ENCODE measurements at places on chromosomes 4 and X.

- no peak for DNase-seq
Measured at GRCh38 chr4:134343081-134343480, 141.5 kb upstream of the PABPC4L start.

GRCh38 chr4:54234497-54235205 is 5.6 kb downstream of the PDGFRA start:
- no peak for DNase-seq

GRCh38 chr4:124943145-124943889 is 230.8 kb upstream of the ANKRD50 start:
- DNase-seq: no peak

- peak; percentile 28 for DNase-seq
Measured at GRCh38 chr4:174256277-174256713, 27.2 kb downstream of the FBXO8 start.

DNA sequence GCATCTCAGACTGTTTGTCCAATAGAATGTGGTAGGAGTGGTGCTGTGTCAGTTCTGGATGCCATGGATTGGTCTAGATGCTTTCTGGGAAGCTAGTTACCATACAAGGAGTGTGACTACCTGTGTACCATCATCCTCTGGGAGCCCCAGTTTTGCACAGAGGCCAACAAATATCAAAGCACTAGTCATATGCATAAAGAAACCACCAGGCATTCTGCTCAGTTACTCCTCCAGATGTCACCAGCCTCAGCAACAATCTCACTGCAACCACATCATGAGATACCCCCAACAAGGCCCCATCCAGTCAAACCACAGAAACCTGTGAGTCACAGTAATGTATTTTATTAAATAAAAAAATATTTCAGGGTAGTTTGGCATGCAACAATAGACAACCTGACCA is 435.8 kb upstream of the CPEB2 start:
- DNase-seq: no peak

DNA sequence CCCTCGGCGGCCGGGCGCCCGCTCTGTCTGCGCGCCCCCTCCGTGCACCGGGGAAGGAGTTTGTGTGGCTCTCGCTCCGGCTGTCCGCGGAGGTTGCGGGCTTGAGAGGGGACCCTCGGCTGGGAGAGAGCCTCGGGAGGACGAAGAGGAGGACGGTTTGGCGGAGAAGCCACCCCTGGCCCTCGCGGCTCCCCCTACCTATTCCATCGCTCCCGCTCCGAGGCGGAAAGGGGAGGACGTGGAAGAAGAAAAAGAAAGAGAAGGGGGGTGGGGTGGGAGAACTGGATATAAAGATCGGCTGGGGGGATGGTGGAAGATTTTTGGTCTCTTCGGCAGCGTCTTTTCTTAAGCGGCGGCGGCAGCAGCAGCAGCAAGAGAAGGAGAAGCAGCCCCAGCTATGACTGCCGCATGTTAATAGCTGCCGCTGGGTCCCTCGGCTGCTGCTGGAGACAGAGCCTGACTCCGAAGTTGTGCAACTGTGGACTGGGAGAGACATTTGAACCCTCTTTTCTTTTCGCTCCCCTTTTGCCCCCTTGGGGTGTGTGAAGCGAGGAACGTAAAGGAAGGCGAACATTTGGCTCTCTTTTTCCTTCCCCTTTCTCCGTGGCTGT is 895 bp downstream of the ADGRL3 start:
- no peak for DNase-seq

DNA sequence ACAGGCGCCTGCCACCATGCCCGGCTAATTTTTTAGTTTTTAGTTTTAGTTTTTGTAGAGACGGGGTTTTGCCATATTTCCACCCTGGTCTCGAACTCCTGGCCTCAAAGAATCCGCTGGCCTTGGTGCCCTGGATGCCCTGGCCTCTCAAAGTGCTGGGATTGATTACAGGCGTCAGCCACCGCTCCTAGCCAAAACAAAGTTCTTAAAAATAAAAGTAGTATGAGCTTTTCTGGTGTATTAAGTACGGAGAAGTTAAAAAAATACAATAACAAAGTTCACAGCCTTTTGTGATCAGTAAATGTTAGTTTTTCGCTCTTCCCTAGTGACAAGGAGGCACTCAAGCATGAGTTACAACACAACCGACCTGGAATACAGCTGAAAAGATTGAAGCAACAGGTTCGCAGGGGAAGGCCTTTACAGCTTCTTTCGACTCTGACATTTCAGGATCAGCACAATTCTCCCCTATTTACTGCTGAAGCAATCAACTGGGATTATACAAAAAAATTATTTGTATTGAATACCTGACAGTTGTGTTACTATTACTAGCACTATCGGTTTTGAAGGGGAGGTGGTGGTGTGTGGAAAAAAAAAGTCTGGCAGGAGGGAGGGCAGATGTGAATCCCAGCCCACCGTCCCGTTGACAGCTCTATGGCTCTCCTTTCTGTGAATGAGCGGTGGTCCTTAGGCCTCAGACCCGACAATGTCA is 893 bp upstream of the METAP1 start:
- DNase-seq: no peak

DNA sequence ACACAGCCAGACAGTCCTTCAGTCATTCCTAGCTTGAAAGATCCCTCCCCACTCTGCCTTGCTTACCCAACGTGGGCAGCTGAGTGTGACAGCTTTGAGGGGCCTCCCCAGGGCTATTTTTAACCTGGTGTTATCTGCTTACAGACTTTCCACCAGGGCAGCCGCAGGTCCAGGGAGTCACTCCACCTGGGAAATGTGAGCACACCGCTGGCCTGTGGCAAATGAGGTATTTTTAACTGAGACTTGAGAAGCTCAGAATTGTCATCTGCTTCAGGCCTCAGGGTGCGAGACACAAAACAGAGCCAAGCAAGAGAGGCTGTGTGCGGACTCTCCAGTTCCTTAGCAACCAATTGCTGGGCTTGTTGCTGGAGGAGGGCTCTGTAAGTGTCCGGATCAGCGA is 13.0 kb downstream of the CORIN start:
- no peak for DNase-seq

DNA sequence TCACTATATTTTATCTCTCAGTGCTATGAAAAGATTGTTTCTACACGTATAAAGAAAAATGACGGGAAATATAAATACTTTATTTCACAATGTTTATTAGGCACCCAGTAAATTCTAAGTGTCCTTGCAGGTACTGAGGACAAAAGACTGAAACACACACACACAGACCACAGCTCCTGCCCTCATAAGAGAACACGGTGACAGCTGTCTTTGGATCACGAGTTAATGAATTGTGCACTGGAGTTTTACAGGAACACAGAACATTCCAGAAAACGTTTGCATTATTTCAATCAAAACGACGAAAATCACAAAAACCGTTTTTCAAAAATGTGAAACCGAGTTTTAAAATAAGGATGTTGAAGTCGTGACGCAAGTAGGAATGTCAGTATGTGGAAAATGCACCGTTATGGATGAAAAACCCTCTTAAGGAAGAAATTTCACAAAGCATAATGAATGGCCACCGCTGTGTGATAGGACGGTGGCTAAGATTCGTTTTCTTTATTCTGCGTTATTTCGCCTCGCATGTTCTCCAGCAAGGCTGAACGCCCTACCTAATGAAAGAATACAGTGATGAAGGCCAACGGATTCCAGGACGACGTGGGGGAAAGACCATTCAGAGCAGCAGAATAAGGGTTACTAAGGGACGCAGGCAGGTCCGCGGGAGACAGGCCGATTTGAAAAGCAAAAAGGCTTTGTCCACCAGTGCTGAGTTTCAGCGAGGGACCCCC is 24.2 kb downstream of the FAM156A start:
- DNase-seq: no peak

GRCh38 chrX:129586446-129586845 is 46.4 kb downstream of the OCRL start:
- no peak for DNase-seq

DNA sequence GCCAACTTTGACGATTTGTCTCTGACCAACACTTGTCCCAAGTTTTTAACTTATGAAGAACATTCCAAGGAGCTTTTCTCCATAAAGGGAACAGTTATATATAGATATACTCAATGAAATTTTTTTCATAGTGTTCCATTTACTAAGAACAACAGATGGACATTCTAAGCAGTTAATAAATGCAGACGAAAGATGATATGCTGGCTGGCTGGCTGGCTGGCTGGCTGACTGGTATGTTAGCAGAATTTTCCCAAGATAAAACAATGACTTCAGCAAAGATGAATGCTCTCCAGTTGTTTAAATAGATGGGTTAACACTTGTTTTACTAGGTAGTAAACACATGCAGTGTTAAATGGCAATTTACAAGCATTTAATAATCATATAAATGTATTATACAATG is 62.2 kb downstream of the SPANXN3 start:
- DNase-seq: no peak

DNA sequence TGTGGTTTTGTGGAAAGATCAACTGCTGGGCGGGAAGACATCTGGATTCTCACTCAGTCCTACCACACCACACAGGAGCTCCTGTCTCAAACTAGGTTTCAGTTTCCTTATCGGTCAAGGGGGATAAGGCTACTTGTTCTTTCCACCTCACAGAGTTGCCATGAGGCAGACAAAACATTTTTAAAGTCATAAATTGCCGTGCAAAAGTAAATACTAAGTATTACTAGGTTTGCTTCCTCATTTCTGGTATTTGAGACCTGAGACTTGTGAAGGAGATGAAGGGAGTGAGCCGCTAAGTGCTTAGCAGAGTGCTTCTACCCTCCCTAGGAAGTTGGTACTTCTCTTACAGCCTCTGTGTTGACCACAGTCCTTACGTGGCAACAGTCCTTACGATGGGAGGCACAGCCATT is 1.5 kb downstream of the LAP3 start:
- DNase-seq: peak; percentile 65

GRCh38 chr4:122777846-122778673 is 45.6 kb downstream of the BBS12 start:
- no peak for DNase-seq

GRCh38 chrX:312621-313331 is 5.8 kb downstream of the GTPBP6 start:
- no peak for DNase-seq

- DNase-seq: no peak
Measured at GRCh38 chrX:16012250-16012649, 111.1 kb upstream of the GRPR start.

DNA sequence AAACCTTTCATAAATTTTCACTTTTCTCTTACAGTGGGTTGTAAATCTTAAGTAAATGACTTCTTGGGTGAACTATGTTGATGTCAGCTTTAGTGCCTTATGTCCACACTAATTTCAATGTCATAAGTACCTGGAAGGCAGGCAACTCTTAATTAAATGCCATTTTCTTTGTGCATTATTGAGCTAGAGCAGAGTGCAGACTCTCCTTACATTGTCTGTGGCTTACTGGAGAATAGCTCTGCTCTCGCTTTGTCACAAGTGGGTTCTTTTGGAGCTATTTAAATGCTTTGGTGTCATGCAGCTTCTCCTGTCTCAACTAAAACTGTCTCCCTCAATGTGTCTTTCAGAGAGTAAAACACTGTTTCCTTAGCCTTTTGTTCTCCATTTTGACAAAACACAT is 411.6 kb downstream of the STIM2 start:
- no peak for DNase-seq

GRCh38 chr4:128848461-128848860 is 39.0 kb downstream of the JADE1 start:
- DNase-seq: no peak

- peak; percentile 52 for DNase-seq
Measured at GRCh38 chr4:2281575-2282343, 19.9 kb upstream of the MXD4 start.

DNA sequence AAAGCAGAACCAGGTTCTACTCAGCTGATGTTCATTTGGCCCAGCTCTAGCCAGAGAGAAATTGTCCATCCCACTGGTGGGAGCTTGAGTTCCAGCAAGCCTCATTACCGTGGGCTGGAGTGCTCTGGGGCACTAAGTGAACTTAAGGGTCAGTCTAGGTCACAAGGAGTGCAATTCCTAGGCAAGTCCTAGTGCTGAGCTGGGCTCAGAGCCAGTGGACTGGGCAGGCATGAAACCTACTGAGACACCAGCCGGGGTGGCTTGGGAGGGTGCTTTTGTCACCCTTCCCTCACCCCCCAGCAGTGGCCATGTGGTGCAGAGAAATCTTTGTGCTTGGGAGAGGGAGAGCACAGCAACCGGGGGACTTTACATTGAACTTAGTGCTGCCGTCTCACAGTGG is 39.4 kb downstream of the GSX2 start:
- DNase-seq: no peak

Data from hematopoietic multipotent progenitor cell treated with erythropoietin and hydrocortisone succinate and interleukin-3 and kit ligand, for 8 days (in vitro differentiated cells).